Right cardiac atrium (tissue), 5 donors: ENCODE measurements at places on chromosomes 3 and 15. TPM values are rescaled to one million over a fixed set of nuclear protein-coding genes. Genes with fewer than 3 reads are reported as not detected.

DNA sequence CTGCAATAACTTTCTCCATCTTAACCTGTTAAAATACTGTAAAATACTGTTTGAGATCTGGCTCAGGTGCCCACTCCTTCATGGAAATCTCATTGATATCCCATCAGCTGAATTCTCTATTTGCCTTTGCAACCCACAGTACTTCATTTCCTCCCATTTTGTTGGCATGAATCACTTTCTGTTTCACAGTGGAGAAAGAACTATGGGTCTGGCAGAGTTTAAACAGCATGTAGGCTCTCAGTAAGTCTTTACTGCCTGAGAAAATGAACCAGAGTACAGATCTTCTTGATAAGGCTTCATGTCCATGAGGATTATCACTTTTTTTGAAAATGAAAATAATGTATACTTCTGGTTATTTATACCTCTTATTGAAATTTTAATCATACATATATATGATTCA is 245.9 kb downstream of the NAALADL2 start:
- DNase-seq = no peak

GATA2 gene
- 14.3 TPM for polyA plus RNA-seq

- no peak for DNase-seq
Measured at GRCh38 chr15:42313463-42313862, 40.2 kb upstream of the TMEM87A start.

DNA sequence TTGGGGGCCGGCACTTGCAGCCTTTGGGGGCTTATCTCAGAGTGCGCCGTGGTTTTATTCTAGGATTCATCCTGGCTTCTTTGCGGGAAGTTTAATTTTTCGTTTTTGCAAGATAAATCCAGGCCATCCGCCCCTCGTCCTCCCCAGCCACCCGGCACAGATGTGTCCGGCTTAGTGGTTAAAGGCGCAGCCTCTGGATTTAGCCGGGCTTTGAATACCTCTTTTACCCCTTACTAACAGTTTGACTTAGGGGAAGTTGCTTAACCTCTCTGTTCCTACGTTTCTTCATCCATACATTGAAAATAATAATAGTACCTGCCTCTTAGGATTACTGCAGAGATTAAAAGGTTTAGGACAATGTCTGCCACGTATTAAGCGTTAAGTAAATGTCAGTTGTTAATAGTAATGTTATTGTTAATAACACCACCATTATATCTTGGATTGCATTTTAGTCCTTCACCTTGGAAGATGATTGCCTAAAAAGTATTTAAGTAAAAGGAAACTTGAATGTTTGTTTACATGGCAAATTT is 714 bp downstream of the ECT2 start:
- DNase-seq = peak; percentile 20

- DNase-seq = no peak
Measured at GRCh38 chr15:78389738-78390137, 48.3 kb upstream of the IREB2 start.

LRRIQ4 gene
- not detected for polyA plus RNA-seq

GRCh38 chr15:93035953-93036810 is 52.8 kb downstream of the RGMA start:
- peak; percentile 39 for DNase-seq

STT3B gene
- 44.7 TPM for polyA plus RNA-seq

C2CD4A gene
- 0.02 TPM for polyA plus RNA-seq

C3orf85 gene
- not detected for polyA plus RNA-seq
